Astrocyte (in vitro differentiated cells and primary cell): ENCODE measurements at places on chromosomes 1 and 21.

DNA sequence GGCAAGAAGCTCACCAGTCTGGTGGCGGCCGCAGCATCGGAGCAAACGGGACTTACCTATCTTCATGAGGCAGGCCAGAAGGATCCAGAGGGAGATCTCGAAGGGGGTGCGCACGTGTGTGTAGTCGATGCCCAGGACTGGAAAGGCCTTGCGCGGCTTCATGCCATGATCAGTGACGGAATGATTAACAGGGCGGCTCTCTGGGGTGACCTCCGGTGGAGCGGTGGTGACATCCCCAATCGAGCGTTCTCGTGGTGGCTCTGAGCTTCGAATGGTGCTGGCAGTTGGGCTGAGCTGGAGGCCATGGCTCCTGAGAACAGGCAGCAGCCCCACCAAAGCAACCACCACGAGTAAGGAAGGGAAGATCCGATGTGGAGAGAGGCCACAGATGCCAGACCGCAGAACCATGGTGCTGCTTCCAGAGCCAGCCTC lies 982 bp downstream of the SLC9A1 start:
- H3K4me3 ChIP-seq = peak overlapping the region; percentile 62
- DNase-seq = no peak
- H3K36me3 ChIP-seq = no peaks in the 10 kb centered on the region
- H3K4me1 ChIP-seq = peaks cover 33% of the 10 kb centered on the region
- peak overlapping the region; percentile 67 for H3K27ac ChIP-seq
- H3K27me3 ChIP-seq = no peaks in the 10 kb centered on the region

- H3K4me3 ChIP-seq = no peak overlapping the region
- no peaks in the 10 kb centered on the region for H3K36me3 ChIP-seq
- H3K27me3 ChIP-seq = peaks cover 46% of the 10 kb centered on the region
- DNase-seq = no peak
Measured at GRCh38 chr1:156409439-156409838, 40.4 kb downstream of the RHBG start.

- H3K4me3 ChIP-seq = no peak overlapping the region
- no peaks in the 10 kb centered on the region for H3K36me3 ChIP-seq
- DNase-seq = peak; percentile 39
- no peaks in the 10 kb centered on the region for H3K27me3 ChIP-seq
- peaks cover 16% of the 10 kb centered on the region for H3K4me1 ChIP-seq
Measured at GRCh38 chr1:31781138-31781755, 17.1 kb upstream of the ADGRB2 start.

GRCh38 chr1:53016705-53017104 lies 45.3 kb upstream of the PODN start:
- no peak overlapping the region for H3K27ac ChIP-seq
- no peak overlapping the region for H3K4me3 ChIP-seq
- no peak for DNase-seq
- H3K4me1 ChIP-seq = no peaks in the 10 kb centered on the region
- H3K36me3 ChIP-seq = no peaks in the 10 kb centered on the region

DNA sequence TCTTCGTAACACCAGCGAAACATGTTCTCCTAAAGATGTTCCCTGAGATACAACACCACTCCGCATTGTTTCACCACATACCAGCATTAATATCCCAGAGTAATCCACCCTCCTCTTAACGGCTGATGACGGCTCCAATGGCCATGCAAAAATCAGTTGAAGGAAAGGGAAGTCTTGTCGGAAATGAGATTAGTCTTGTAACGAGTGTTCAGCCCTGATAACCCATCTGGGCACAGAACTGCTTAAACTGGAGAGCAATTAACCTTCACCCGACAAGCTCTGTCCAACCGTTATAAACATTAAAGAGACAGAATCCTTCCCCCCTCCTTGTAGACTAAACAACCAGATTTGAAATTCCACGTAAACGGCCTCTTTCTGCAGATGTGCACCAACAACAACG lies 21.9 kb downstream of the ERG start:
- H3K4me3 ChIP-seq = no peak overlapping the region
- H3K36me3 ChIP-seq = no peaks in the 10 kb centered on the region
- peaks cover 11% of the 10 kb centered on the region for H3K4me1 ChIP-seq

GRCh38 chr1:172180501-172181285 lies 239.8 kb upstream of the C1orf105 start:
- H3K27me3 ChIP-seq = no peaks in the 10 kb centered on the region
- H3K27ac ChIP-seq = peak overlapping the region; percentile 44
- DNase-seq = peak; percentile 44
- H3K36me3 ChIP-seq = no peaks in the 10 kb centered on the region

- H3K4me1 ChIP-seq = peaks cover 11% of the 10 kb centered on the region
- no peak for DNase-seq
- no peak overlapping the region for H3K27ac ChIP-seq
- no peaks in the 10 kb centered on the region for H3K27me3 ChIP-seq
- H3K4me3 ChIP-seq = no peak overlapping the region
Measured at GRCh38 chr1:1312450-1313314, 4.3 kb downstream of the PUSL1 start.

GRCh38 chr1:236009857-236010256 lies 55.0 kb downstream of the NID1 start:
- peak overlapping the region; percentile 19 for H3K27ac ChIP-seq
- H3K27me3 ChIP-seq = no peaks in the 10 kb centered on the region
- peak; percentile 57 for DNase-seq

- no peaks in the 10 kb centered on the region for H3K4me1 ChIP-seq
- no peaks in the 10 kb centered on the region for H3K27me3 ChIP-seq
- DNase-seq = no peak
- H3K27ac ChIP-seq = no peak overlapping the region
- no peak overlapping the region for H3K4me3 ChIP-seq
Measured at GRCh38 chr1:66237042-66237441, 296.9 kb upstream of the SGIP1 start.

GRCh38 chr1:189530162-189530561 lies 947.5 kb downstream of the BRINP3 start:
- H3K27ac ChIP-seq = no peak overlapping the region
- no peaks in the 10 kb centered on the region for H3K27me3 ChIP-seq
- no peaks in the 10 kb centered on the region for H3K36me3 ChIP-seq
- DNase-seq = no peak

DNA sequence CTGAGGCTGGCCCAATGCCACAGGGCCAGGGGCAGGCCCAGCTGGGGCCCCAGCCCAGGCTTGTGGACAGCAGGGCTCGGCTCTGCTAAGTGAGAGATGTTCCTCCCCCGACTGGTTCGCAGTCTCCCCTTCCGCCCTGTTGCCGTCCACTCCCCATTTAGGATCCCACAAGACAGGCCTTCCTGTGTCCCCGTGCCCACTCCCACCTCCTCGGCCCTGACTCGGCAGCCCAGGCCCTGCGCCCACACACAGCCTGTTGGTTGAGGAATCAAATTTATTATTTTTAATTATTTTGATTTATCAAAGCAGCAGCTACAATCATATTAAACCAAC lies 78.4 kb downstream of the CASZ1 start:
- no peak overlapping the region for H3K4me3 ChIP-seq
- H3K27me3 ChIP-seq = peaks cover 35% of the 10 kb centered on the region
- no peaks in the 10 kb centered on the region for H3K4me1 ChIP-seq
- no peak overlapping the region for H3K27ac ChIP-seq
- H3K36me3 ChIP-seq = no peaks in the 10 kb centered on the region

GRCh38 chr1:54884768-54885167 lies 2.2 kb downstream of the DHCR24 start:
- H3K4me3 ChIP-seq = no peak overlapping the region
- DNase-seq = no peak
- H3K4me1 ChIP-seq = peaks cover 44% of the 10 kb centered on the region
- peaks cover 17% of the 10 kb centered on the region for H3K36me3 ChIP-seq
- H3K27ac ChIP-seq = no peak overlapping the region

DNA sequence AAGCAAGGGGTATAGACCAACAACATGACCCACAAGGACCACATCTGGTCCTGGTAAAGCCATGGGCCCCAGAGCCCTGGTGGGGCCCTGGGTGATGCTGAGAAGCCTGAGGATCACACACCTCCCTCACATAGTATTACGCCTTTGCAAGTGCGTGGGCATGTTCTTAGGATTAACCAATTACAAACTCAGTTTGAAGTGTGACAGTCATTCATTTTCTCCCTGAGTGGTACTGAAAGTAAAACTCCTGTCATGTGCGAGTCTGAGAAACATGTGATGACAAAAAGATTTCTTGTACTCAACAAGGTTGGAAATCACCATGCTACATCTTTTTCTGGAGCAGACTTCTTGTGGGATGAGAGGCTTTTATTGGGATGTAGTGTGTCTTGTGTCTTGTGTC lies 315.3 kb upstream of the DUSP10 start:
- no peak for DNase-seq
- no peak overlapping the region for H3K4me3 ChIP-seq
- H3K4me1 ChIP-seq = no peaks in the 10 kb centered on the region
- no peaks in the 10 kb centered on the region for H3K27me3 ChIP-seq
- no peak overlapping the region for H3K27ac ChIP-seq

GRCh38 chr1:188240772-188241406 lies 1412.1 kb downstream of the PLA2G4A start:
- no peaks in the 10 kb centered on the region for H3K36me3 ChIP-seq
- H3K27me3 ChIP-seq = no peaks in the 10 kb centered on the region
- DNase-seq = no peak
- H3K4me3 ChIP-seq = no peak overlapping the region

GRCh38 chr1:228487336-228488124 lies at the start of gene RNF187:
Gene RNF187 (plus strand): TSS chr1:228487382.
- peaks cover 9% of the 10 kb centered on the region for H3K4me1 ChIP-seq
- peak within 1 kb of the TSS; percentile 67 for H3K4me3 ChIP-seq
- H3K36me3 ChIP-seq = peaks cover 7% of the 10 kb centered on the region
- H3K27me3 ChIP-seq = no peaks in the 10 kb centered on the region
- peak within 1 kb of the TSS; percentile 98 for H3K27ac ChIP-seq
